ENCODE measurements at places on chromosomes 5 and 9.
A peak's percentile ranks its signal among the peaks of the same experiment; 100 is the strongest.

GRCh38 chr9:95836072-95836471, 39.4 kb upstream of the ERCC6L2 start:
- DNase-seq, result no peak

- no peak for DNase-seq
These were observed 19.5 kb downstream of the FAM163B start for GRCh38 chr9:133589454-133590227.

GRCh38 chr5:2415678-2416077, 335.8 kb downstream of the IRX2 start:
- DNase-seq, result no peak

DNA sequence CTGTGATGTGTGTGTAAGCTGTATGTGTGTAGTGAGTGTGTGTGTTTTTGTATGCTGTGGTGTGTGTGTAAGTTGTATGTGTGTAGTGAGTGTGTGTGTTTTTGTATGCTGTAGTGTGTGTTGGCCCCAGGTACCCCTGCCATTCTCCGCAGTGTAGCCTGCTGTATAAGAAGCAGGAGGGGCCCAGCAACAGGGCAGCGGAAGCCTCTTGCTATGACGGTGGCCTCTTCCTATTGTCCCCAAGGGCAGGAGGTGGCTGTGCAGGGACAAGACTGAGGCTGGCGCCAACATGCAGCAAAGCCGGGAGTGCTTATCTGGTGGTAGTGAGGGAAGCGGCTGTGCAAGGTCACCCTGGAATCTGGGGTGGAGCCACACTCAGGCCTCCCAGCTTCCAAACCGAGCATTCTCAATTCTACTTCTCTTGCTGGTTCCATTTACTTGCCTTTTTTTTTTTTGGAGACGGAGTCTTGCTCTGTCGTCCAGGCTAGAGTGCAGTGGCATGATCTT, 5.1 kb downstream of the SPAAR start:
- peak; percentile 18 for DNase-seq

- no peak for DNase-seq
These were observed 17.8 kb upstream of the ZNF618 start for GRCh38 chr9:113858282-113858681.

GRCh38 chr9:99112750-99113413, 8.0 kb downstream of the TGFBR1 start:
- DNase-seq, result no peak

DNA sequence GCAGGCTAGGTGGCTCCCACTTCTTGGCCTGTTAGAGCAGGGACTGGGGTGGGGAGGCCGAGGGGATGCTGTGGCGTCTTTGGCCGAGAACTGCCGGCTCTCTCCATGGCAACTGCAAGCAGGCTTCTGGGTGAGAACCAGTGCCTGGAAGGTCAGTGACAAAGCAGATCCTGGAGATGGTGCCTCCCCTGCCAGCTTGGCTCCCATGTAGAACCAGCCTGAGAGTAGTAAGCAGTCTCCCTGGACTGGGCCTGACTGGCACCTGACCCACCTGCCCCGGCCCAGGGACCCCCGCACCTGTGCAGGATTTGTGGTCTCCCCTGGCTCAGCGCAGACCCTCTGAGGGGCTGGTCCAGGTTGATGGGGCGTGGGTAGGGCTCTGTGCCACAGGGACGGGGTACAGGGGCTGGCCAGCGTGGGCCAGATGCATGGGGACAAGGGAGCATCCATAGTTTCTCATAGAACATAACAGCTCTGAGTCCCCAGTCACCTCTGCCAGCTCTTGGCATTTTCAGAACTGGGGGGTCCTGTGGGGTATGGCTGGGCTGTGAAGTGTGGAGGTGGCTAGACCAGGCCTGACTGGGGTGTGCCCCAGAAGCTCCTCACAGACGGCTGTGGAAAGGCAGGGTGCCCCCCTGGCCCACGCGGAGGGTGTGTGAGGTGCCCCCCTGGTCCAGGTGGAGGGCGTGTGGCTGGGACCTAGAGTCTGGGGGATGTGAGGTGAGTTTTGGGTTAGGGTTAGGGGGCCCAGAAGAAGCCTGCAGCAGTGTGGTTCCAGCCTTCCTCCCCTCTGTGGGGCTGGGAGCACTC, 22.2 kb downstream of the CACNA1B start:
- DNase-seq, result no peak

- DNase-seq, result no peak
These were observed 203.4 kb downstream of the GADD45G start for GRCh38 chr9:89808076-89808755.

GRCh38 chr5:94649874-94650273, 31.4 kb downstream of the SLF1 start:
- DNase-seq, result no peak

- no peak for DNase-seq
These were observed 62.2 kb downstream of the WNK2 start for GRCh38 chr9:93246111-93246510.

GRCh38 chr5:97125125-97125683, 17.2 kb downstream of the LIX1 start:
- DNase-seq, result no peak

GRCh38 chr5:125272357-125272756, 525.9 kb upstream of the ZNF608 start:
- no peak for DNase-seq

DNA sequence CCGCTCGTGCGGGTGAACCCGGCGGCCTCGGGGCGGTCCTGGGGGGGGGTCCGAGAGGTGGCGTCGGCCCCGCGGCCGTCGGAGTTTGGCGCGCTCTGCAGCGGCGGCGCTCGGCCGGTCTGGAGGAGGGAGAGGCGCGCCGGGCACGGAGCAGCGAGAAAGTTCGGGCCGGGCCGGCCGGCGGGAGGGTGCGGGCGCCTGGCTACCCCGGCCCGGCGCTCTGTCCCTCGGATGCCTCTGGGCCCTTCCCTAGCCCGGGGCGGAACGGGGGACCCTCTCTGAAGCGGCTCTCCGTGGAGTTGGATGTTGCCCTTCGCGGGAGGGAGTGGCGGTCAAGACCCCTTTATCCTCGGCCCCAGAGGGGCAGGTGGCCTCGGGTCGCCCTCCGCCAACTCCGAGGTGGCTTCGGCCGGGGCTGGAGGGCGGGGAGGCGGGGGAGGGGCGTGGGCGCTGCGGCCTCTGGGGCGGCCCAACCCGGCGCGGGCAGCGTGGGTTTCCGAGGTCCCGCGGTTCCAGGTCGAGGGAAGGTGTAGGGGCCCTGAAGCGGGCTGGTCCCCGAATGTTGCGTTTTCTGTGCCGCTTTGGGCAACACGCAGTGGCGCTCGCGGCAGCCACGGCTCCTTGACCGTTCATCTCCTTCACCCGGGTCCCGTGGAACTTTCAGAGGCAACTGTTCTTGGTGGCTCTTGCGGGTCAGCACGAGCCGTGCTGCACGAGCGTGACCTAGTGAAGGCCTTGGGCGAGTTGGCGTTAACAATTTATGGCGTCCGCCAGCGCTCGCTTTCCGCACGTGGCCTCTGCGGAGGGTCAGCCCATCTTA, 290.5 kb downstream of the DOCK8 start:
- DNase-seq, result no peak

- DNase-seq, result no peak
These were observed 40.5 kb upstream of the SH3PXD2B start for GRCh38 chr5:172494630-172495505.

DNA sequence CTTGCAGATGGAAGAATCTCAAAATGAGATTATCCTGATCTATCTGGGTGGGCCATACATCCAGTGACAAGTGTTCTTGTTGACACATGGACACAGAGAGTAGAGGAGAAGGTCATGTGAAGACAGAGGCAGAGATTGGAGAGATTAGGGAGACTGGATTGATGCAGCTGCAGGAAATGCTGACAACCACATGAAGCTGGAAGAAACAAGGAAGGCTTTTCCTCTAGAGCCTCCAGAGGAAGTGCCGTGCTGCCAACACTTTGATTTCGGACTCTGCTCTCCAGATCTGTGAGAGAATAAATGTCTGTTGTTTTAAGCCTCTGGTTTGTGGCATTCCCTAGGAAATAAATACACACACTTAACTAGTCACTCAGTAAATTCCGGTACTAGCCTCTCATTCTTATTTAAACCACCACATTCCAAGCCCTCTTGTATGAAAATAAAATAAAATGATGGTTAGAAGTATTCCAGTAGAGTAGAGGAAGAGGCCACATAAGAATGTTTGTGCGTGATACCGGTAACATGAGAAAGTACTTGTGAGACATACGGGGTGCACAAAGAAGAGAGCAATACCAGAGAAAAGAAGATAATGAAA, 110.9 kb upstream of the DMAC1 start:
- DNase-seq, result no peak

DNA sequence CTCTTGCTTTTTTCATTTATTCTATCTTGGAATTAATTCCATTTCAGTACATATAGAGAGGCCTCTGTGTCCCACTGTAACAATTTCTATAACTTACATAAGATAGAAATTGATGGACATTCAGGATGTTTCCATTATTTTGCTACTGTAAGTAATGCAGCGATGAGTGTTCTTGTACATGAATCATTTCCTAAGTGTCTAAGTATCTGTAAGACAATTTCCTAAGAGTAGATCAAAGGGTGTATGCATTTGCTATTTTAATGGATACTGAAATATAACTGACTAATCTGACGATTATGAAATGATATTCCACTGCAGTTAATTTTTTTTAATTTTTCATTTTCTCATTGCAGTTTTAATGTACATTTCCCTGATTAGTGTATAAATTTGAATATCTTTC, 23.0 kb upstream of the RBM22 start:
- peak; percentile 18 for DNase-seq

DNA sequence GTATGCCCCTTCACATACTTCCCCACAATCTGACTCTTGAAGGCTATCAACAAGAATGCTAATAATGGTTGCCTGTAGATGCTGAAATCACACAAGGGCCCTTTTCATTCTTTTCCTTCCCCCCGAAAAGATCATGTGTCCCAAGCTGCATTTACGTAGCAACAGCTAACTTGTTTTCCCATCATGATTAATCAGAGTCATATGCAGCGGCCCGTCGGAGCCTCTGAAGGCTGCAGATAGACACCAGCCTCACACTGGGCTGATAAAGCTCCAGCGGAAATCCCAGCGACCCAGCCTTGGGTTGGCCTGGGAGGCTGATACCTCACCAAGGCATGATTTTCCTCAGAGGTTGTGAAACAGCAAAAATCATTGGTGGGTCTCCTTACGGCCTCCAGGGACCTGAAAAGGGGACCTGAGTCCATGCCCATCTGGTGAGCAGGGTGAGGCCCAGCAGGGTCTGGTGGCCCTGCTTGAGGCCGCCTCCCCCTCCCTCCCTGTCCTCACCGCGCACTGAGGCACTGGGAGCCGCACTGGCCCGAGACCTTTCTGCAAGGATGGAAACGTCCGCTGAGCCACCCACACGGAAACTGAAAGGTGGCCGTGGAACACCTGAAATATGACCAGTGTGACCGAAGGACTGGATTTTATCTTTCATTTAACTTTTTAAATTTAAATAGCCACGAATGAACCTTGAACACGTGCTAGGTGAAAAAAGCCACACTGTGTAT, 114.2 kb upstream of the PHYKPL start:
- no peak for DNase-seq

DNA sequence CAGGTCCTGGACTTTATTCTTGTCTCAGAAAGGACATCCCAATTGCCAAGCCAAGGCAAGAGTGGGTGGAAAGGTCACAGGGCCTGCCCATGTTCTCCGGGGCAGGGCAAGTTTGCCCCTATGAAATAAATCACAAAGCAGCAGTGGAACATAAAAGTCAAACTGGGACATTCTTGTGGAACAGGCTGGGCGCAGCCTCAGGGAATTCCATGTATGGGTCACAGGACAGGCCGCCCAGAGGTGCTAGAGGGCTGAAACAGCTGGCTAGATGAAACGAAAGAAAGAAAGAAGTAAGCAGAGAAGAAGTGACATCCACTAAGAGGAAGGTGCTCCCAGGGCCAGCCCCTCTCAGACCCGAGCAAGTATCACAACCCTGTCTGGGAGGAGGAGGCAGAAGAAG, 219.1 kb upstream of the NFIL3 start:
- no peak for DNase-seq

GRCh38 chr5:146283344-146283761, 55.3 kb upstream of the POU4F3 start:
- peak; percentile 87 for DNase-seq

DNA sequence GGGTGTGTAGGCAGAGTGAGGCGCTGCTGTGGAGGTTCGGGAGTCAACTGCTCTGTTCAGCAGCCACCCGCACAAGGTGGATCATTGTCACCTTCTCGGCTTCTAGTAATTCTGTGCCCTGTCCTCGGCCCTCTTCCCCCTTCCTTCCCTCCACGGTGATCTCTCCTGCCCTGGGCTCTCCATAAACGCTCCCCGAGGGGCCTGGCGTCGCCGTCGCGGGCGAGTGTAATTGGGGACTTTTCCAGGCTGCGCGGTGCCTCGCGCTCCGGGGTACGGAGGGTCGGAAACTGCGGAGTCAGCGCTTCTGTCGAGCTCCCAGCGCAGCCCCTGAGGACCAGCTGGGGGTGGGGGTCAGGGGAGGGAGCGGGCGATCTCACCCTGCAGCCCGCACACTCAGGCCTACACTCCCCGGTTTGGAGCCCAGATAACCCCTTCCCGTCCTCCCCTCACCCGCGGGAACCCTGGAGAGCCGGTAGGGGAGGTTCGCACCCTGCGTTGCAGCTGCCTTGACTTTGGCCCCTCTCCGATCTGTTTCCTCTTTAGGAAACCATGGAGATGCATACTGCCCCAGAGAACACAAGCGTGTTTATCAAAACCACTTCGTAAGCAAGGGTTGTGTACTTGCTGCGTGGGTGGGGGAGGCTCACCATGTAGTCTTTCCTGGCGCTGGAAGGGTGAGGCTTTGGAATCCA, 188.3 kb upstream of the ZNF618 start:
- DNase-seq, result no peak

DNA sequence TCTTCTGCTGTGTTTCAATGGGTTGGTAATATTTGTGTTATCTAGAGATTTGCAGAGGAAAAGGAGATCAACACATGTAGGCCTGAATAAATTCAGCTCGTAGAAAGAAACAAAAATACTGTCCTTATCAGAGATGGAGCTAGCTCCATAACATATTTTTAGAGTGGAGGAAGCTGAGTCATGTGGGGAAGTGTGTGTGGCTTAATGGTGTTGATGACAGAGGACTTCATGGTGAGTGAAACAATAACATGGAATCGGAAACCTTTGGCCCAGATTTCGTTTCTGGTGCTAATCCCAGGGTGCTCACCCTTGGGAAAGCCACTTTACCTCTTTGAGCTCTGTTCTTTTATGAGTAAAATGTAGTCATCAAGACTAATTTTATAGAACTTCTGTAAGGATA, 825.0 kb downstream of the TLR4 start:
- DNase-seq, result peak; percentile 40

GRCh38 chr9:136047775-136048559, 47.1 kb downstream of the NACC2 start:
- DNase-seq, result no peak

- DNase-seq, result no peak
These were observed 65.6 kb downstream of the POU5F2 start for GRCh38 chr5:93675460-93676450.
